ENCODE measurements at places on chromosomes 5 and 9. TPM values are rescaled to one million over a fixed set of nuclear protein-coding genes. Genes with fewer than 3 reads are reported as not detected.

DNA sequence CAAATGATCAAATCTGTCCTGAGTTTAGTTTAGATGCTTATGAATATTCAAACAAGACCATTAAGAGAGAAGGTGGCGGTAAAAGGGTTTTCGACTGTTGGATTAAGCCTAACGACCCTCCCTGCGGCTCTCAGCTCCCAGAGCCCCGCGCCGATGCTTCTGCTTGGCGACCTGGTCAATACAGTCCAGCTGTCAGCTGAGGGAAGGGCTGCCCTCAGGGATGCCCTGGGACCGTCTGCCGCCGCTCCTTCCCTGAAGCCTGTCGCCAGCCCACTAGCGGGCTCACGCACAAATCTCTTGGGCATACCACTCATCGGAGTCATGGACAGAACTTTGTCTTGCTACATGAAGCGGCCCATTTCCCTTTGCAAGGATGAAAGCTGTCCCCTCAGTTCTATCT, 136.6 kb upstream of the RAPGEF1 start:
- no peak for DNase-seq
- H3K27me3 ChIP-seq, result peaks cover 5% of the 10 kb centered on the region
- H3K4me1 ChIP-seq, result peaks cover 20% of the 10 kb centered on the region
- H3K4me3 ChIP-seq, result no peak overlapping the region

GRCh38 chr5:757346-757930, 27.1 kb downstream of the ZDHHC11B start:
- no peak for DNase-seq
- no peak overlapping the region for H3K4me3 ChIP-seq
- no peak overlapping the region for H3K27ac ChIP-seq
- peaks cover 2% of the 10 kb centered on the region for H3K4me1 ChIP-seq

GRCh38 chr5:140549237-140550144, 2.0 kb downstream of the EIF4EBP3 start:
- no peak for DNase-seq
- peak overlapping the region; percentile 82 for H3K4me3 ChIP-seq
- H3K36me3 ChIP-seq, result peaks cover 12% of the 10 kb centered on the region
- H3K27ac ChIP-seq, result peak overlapping the region; percentile 86
- H3K4me1 ChIP-seq, result peaks cover 51% of the 10 kb centered on the region

DNA sequence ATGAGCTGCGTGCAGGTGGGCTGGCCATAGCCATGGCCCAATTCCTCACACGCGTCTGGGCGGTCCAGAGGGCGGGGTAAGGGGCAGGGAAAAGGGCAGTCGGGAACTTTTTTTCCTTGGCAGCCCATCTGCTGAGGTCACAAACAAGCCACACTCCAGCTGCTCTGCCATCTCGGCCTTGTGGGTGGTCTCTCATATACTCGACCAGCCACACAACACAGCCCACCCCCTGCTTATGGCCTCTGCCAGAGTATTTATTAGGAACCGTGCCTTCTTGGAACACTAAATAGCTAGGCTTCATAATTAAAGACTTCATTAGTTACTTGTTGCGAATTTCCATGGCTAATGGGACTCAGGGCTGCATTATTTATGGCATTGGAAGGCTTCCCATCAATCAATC, 98.5 kb upstream of the LHFPL2 start:
- DNase-seq, result no peak
- H3K4me1 ChIP-seq, result no peaks in the 10 kb centered on the region
- peaks cover 2% of the 10 kb centered on the region for H3K27me3 ChIP-seq
- no peak overlapping the region for H3K27ac ChIP-seq

DNA sequence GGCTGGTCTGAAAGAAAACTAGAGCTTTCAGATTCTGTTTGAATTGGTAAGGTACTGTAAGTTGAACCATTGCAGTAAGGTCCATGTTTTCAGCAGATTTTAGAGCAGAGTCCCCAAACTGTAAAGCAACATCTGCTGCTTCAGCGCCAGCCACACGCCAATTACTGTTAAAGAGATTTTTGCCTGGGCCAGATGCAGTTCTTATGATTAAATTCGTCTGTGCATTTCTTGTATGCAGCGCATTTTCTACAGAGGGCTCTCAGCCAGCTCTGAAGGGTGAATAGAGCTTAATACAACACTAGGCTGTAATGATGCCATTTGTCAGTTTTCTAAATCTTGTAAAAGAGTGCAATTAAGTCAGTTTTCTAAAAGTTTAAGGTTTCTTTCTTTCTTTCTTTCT, 246.3 kb downstream of the COX7C start:
- no peaks in the 10 kb centered on the region for H3K27me3 ChIP-seq
- no peak overlapping the region for H3K4me3 ChIP-seq
- no peak for DNase-seq
- no peaks in the 10 kb centered on the region for H3K36me3 ChIP-seq
- no peaks in the 10 kb centered on the region for H3K4me1 ChIP-seq

DNA sequence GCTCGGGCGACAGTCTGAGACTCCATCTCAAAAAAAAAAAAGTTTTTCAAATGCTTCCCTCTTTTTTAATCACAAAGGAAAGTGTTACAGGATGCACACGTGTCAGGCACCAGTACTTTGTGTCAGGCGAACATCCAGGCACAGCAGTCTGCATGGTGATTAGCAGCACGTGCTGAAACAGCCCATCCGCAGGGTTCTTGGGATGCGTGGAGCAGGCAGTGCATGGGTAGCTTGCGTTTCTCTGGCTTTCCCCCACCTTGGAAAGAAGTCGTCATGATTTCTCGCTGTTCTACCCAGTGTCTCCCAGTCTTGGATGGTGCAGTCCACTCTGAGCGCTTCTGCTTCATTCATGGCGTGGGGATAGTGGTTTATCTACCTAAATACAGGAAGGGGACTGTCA, 35.4 kb downstream of the GPR107 start:
- no peak for DNase-seq
- no peaks in the 10 kb centered on the region for H3K27me3 ChIP-seq

DNA sequence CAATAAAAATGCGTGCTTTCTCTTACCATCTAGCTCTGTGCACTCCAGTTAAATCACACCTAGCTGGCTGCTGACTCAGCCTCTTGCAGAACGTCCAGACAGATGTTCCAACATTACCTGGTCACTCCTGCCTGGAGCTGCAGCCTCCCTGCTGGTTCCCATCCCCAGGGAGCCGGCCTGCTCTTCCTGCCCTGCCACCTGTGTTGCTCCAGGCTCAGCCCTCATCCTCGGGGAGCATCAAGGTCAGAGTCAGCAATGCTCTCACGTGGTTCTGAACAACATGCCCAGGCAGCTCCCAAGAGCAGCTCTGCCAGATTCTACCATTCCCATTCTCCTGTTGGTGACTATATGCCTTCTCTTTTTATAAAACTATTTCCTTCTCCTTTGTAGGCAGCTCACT, 81.3 kb downstream of the GADD45G start:
- H3K4me3 ChIP-seq, result no peak overlapping the region
- peaks cover 7% of the 10 kb centered on the region for H3K4me1 ChIP-seq
- H3K27ac ChIP-seq, result no peak overlapping the region
- peaks cover 2% of the 10 kb centered on the region for H3K27me3 ChIP-seq

DNA sequence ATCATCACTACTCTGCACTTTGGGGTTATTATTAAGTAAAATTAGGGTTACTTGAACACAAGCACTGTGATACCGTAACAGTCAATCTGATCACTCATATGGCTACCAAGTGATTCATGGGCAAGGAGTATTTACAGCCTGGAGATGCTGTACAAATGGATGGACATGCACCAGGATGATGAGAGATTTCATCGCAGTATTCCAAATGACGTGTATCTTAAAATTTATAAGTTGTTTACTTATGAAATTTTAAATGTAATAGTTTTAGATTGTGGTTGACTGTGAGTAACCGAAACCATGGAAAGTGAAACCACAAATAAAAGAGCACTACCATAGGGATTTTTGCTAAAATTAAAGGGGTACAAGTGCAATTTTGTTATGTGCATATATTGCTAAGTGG, 462.2 kb upstream of the PTGER4 start:
- peaks cover 9% of the 10 kb centered on the region for H3K36me3 ChIP-seq
- peaks cover 43% of the 10 kb centered on the region for H3K4me1 ChIP-seq
- H3K27me3 ChIP-seq, result no peaks in the 10 kb centered on the region
- H3K4me3 ChIP-seq, result no peak overlapping the region
- peak; percentile 12 for DNase-seq

DNA sequence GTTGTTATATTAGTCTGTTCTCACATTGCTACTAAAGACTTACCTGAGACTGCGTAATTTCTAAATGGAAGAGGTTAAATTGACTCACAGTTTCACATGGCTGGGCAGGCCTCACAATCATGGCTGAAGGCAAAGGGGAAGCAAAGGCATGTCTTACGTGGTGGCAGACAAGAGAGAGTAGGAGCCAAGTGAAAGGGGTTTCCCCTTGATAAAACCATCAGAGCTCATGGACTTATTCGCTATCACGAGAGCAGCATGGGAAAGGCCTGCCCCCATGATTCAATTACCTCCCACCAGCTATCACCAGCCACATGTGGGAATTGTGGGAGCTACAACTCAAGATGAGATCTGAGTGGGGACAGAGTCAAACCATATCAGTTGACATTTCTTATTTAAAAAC, 374.5 kb upstream of the RORB start:
- H3K27me3 ChIP-seq, result no peaks in the 10 kb centered on the region
- H3K27ac ChIP-seq, result peak overlapping the region; percentile 17
- peaks cover 3% of the 10 kb centered on the region for H3K36me3 ChIP-seq
- H3K4me1 ChIP-seq, result peaks cover 40% of the 10 kb centered on the region
- DNase-seq, result no peak

GRCh38 chr9:111036429-111036789, 1.9 kb downstream of the LPAR1 start:
- peaks cover 13% of the 10 kb centered on the region for H3K27me3 ChIP-seq
- DNase-seq, result no peak
- H3K4me1 ChIP-seq, result peaks cover 13% of the 10 kb centered on the region

DNA sequence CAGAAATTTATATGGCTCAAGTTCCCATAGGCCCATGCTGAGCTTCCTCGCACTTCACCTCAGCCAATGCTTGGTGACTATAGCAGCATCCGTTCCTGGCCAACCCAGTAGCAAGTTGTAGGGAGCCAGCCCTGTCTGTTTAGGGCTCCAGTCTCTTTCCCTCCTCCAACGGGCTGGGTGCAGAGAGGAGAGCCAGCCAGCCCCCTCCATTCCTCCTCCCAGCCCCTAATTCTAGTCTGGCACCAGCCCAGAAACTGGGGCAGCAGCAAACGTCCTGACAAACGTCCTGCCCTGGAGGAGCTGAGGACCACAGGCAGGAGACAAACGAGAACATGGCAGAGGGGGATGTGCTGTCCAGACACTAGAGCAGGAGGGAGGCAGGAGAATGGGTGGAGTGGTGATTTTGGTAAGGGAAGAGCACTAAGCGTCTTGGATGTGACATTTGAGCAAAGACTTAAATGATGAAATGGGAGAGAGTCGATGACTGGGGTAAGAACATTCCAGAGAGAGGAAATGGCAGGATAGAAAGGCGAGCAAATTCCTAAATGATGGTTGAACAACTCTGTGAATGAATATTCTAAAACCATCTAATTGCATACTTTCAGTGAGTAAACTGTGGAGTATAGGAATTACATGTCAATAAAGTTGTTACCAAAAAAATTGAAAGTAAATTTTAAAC, 222.5 kb upstream of the DAPK1 start:
- no peak for DNase-seq

GDA gene
- not detected for polyA plus RNA-seq

SHISAL2B gene
- not detected for polyA plus RNA-seq

ADGRD2 gene
- polyA plus RNA-seq, result not detected

RLN2 gene
- 1.3 TPM for polyA plus RNA-seq

PCSK1 gene
- not detected for polyA plus RNA-seq

MGAT4B gene
- 8.7 TPM for polyA plus RNA-seq

AUH gene
- 23.2 TPM for polyA plus RNA-seq

ASPN gene
- polyA plus RNA-seq, result not detected

TMEFF1 gene
- not detected for polyA plus RNA-seq

SLC6A3 gene
- not detected for polyA plus RNA-seq

MARCOL gene
- polyA plus RNA-seq, result not detected
